ENCODE measurements at places on chromosomes 4 and X. TPM values are rescaled to one million over a fixed set of nuclear protein-coding genes. Genes with fewer than 3 reads are reported as not detected.

FREM3 gene
- not detected for total RNA-seq

FAT4 gene
- total RNA-seq: 13.1 TPM

ZNF518B gene
- total RNA-seq: 28.3 TPM

SHROOM4 gene
- total RNA-seq: 0.39 TPM

AMER1 gene
- 2.3 TPM for total RNA-seq

FAM133A gene
- total RNA-seq: not detected

NR3C2 gene
- 0.78 TPM for total RNA-seq

HTR2C gene
- total RNA-seq: not detected

UGT2A3 gene
- total RNA-seq: not detected

CAPN6 gene
- total RNA-seq: not detected

ZNF732 gene
- total RNA-seq: 0.37 TPM

RTL9 gene
- total RNA-seq: 0.39 TPM

DNAJB14 gene
- 24.2 TPM for total RNA-seq

NHSL2 gene
- total RNA-seq: 0.78 TPM

RAI2 gene
- total RNA-seq: 0.78 TPM

ITIH6 gene
- not detected for total RNA-seq

RGN gene
- total RNA-seq: 0.98 TPM

COX7B gene
- 202 TPM for total RNA-seq

ABLIM2 gene
- 0.20 TPM for total RNA-seq

All from subcutaneous preadipocyte (primary cell).